ENCODE measurements at places on chromosomes 1 and 21.

- no peak for DNase-seq
These were observed 576 bp downstream of the CCN1 start for GRCh38 chr1:85580872-85581801.

DNA sequence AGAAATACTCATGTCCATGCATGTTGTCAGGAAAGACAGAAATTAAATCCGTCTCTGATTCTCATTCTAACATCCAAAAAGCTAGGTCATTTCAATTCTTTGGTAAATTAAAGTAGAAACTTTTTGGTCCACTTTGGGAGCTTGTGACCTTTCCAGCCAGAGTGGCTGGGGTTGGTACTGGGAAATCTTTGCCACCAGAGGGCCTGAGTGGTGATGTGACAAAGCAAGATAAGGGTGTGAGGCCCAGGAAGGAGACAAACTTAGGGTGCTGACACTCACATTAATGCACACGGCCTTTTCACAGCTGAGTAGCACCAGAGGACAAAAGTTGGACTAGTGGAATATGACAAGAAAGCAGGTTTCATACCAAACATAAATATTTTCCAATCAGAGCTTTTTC is 144.3 kb downstream of the DNM3 start:
- DNase-seq = no peak

DNA sequence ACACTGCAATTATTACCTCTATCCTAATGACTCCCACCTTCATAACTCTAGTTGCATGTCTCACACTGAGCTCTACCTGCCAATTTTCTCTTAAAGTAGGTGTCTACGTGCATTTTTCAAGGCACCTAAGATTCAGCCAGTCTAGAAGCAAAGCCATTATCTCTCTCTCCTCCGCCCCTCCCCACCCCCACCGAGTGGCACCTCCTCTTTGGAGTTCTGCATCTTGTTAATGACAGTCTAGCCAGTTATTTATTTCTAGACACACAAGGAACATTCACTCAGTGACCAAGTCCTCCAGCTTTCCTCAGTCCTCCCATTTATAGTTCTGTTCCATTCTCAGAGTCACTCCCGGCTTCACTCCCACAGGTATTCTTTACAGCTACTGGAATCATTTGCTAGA is 47.6 kb downstream of the ASTN1 start:
- no peak for DNase-seq

DNA sequence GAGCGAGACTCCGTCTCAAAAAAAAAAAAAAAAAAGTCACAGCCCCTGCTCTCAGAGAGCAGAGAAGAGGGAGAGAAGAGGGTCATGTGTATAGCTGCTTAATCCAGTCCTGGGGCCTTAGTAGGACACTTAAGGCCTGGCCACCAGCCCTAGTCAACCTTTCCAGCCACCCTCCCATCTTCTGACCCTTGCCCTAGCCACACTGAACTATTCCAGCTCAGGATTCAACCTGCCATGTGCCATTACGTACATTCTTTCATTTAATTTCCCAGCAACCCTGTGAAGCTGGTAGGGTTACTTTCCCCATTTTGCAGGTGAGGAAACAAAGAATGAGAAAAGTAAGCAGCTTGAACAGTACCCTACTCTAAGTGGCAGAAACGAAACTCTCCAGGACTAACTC is 9.0 kb downstream of the FOXO6 start:
- DNase-seq = no peak

DNA sequence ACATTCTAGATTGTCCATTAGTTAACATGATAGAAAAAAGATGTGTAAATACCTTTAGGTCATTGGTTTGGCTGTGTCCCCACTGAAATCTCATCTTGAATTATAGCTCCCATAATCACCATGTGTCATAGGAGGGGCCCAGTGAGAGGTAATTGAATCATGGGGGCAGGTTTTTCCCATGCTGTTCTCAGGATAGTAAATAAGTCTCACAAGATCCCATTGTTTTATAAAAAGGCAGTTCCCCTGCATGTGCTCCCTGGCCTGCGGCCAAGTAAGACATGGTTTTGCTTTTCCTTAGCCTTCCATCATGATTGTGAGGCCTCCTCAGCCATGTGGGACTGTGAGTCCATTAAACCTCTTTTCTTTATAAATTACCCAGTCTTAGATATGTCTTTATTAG is 32.5 kb upstream of the SLC44A5 start:
- no peak for DNase-seq

- DNase-seq = no peak
These were observed 35.5 kb upstream of the IGSF21 start for GRCh38 chr1:18072066-18072465.

- DNase-seq = no peak
These were observed 16.2 kb upstream of the TNFRSF1B start for GRCh38 chr1:12150456-12151200.

DNA sequence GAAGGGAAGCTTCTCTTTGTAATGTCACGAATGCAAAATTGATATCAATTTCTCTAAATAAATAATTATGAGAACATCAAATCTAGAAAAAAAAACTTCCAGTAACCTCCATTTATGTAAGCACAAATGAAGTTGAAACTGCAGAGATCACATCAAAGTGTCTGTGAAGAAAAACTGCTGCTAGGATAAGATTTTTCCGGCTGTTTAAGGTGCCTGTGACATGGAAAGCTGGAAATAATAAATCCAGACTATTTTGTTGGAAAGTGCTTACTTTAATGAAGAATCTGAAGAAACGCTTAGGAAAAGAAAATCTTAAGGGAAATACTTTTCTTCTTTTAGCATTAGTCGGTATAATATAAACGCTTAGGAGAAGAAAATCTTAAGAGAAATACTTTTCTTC is 57.0 kb downstream of the CHRM3 start:
- DNase-seq = no peak

DNA sequence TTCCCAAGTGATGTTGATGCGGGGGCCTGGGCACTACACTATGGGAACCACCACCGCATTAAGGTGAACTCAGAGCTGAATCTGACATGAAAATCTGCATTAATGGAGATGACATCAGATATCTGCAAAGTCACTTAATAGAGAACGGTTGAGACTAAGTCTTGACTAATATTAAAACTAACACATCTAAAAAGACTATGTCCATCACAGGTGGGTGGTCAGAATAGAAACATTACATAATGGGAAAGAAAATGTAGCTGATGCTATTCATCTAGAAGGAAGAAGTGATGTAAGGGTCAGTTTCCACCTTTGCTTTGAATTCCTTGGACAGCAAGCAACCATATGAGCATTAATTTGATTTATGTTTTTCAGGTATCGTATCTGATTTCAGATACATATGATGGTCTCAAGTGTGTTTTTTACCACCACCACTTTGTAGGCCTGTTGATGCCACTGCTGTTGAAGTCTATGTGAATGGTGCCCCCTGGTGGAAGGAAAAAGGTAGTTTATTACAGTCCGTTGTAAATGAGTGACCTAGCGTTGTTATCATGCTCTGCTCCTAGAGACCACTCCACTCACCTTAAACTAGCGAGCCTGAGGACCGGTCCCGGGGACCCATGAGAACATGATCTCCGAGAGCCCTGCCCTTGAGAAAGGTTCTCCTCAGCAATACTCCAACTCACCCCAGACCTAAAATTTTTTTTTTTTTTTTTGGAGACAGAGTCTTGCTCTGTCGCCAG is 73.5 kb downstream of the BACH1 start:
- DNase-seq = peak; percentile 4

DNA sequence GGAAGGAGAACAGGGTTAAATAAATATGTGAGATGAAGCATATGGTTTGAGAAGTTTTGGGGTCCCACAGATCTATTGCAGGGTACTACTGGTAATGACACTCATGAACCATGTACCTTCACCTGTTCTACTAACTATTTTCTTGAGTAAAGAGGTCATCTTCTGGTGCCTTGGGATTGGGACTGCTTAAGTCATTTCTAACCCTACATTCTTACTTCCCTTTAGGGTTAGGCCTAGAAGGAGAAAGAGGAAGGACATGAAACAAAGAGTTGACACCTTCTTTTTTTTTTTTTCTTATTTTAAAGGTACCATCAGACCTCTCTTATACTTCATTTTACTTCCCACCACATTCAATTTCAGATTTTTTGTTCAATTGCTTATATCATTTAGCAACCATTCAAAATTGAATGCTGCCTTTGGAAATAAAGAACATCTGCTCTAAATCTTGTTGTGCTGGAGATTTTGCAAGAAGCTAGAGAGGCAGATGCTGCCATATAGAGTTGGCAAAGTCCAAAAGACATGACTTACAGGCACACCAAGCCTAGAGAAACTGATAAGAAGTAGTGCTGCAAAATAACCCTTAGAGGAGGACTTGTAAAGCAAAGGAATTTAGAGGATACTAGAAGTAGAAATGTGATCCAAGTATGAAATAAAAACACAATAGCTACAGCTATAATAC is 374.4 kb upstream of the ST6GALNAC5 start:
- DNase-seq = no peak

- no peak for DNase-seq
These were observed 692.4 kb downstream of the KCNT2 start for GRCh38 chr1:195915826-195916225.
